GM12878 (cell line): ENCODE measurements at places on chromosomes 7 and 10. TPM values are rescaled to one million over a fixed set of nuclear protein-coding genes. Genes with fewer than 3 reads are reported as not detected.

DNA sequence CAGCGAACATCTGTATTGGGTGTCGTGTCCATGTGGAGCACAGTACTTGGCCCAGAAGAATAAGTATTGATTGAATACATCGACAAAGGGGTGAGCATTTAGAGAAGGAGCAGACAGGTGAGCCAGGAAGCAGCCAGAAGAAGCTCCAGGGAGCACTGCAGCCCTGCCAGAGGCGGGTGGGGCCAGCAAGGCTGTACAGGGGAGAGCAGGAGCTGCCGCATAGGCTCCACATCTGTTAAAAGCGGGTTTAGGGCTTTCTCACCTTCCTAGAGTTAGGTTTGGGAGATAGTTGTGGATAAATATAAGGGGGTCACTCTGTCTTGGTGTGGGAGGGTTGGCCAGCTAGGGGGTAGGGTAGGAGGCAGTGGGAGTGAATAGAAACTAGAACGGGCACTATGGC is 1.3 kb upstream of the CPA1 start:
- no peaks in the 10 kb centered on the region for H3K36me3 ChIP-seq
- H3K4me3 ChIP-seq, result no peak overlapping the region
- no peak for DNase-seq
- no peaks in the 10 kb centered on the region for H3K27me3 ChIP-seq
- no peaks in the 10 kb centered on the region for H3K4me1 ChIP-seq
- no peak overlapping the region for H3K27ac ChIP-seq

- H3K27ac ChIP-seq, result no peak overlapping the region
- H3K27me3 ChIP-seq, result no peaks in the 10 kb centered on the region
- H3K36me3 ChIP-seq, result no peaks in the 10 kb centered on the region
These were observed 7.8 kb downstream of the MEOX2 start for GRCh38 chr7:15678653-15679052.

- peaks cover 8% of the 10 kb centered on the region for H3K4me1 ChIP-seq
- no peak for DNase-seq
- H3K36me3 ChIP-seq, result no peaks in the 10 kb centered on the region
These were observed 22.4 kb upstream of the ZMIZ1 start for GRCh38 chr10:79046326-79046725.

DNA sequence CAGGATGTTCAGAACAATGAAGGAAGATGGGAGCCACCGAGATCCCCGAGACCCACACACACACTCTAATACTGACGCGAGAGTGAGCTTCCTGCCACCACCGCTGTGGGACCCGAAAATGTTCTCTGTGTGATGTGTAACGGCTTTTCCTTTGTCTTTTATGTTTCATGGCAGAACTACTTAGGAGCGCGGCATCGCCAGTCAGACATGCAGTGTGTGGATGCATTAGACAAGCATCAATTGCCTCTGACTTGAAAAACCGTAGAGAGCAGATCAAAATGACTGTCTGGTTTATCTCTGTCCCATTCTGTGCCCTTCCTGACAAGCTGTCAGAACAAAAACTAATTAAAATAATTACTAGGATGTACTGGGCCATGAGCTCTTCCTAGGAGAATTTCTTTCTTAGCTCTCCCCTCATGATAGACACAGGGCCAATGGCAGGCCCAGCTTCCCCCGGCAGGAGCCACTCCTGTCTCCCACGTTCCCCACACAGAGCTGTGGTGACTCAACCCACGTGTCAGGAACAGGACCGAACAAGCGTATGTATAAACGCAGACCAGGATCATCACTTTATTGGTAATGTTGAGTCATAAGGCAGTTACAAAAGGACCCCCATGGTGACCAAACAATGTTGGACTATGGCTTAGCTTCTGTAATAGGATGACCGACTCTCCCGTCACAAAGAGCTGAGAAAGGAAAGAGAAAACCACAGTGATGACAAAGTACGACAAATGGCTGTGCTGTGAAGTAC is 705.0 kb downstream of the PARD3 start:
- no peak for DNase-seq
- H3K27me3 ChIP-seq, result no peaks in the 10 kb centered on the region
- no peaks in the 10 kb centered on the region for H3K4me1 ChIP-seq
- H3K27ac ChIP-seq, result no peak overlapping the region
- H3K4me3 ChIP-seq, result no peak overlapping the region

DNA sequence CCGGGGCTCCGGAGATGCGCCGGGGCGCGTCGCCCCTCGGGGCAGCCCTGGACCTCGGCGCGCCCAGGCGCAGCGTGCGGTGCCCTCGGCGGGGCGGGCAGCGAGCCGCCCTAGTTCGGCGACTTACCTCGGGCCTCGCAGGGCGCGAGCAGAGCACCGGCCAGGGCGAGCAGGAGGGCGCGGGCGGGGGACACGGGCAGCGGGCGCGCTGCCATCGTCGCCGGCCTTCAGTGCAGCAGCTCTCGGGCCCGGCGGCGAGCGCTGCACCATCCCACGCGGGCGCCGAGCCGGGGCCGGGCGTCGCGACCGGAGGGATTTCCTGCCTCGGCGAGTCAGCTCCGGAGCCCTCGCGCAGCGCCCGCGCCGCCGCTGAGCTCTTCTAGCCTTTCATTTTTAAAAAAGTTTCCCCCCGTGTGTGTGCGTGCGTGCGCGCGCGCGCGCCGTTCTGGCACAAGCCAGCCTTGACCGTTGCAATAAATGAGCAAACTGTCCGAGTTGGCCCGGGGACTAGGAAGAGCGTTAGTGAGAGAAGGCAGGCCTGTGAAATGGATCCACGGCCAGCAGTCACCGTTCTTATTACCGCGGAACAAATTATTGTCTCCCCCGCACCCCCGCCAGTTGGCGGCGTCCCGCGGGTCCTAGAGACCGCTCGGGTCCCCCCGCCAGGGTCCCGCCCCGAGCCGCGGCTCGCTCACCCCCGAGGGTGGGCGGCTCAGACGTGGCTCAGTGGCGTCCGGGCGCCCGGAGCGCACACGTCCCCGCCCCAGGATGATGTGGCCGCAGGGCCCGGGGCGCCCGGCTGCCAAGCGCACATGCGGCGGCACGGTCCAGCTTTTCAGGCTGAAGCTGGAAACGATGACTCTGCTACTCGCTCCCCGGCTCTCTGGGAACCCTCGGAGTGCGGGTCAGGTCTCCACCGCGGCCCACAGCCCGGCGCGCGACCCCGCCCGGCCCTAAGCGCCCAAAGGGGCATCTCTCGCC is at the start of gene ADAM12:
ADAM12 (minus strand) TSS at position 547 of the 981 bp plus-strand sequence; CDS start at position 215, 332 bp downstream.
- H3K4me3 ChIP-seq, result no peak within 1 kb of the TSS
- H3K4me1 ChIP-seq, result no peaks in the 10 kb centered on the region
- no peaks in the 10 kb centered on the region for H3K36me3 ChIP-seq
- no peak for DNase-seq
- H3K27me3 ChIP-seq, result no peaks in the 10 kb centered on the region

- no peaks in the 10 kb centered on the region for H3K36me3 ChIP-seq
- H3K4me1 ChIP-seq, result no peaks in the 10 kb centered on the region
- no peak overlapping the region for H3K4me3 ChIP-seq
- DNase-seq, result no peak
- H3K27me3 ChIP-seq, result peaks cover 3% of the 10 kb centered on the region; the same call in 1 of the 2 replicates
These were observed 72.2 kb downstream of the VWC2 start for GRCh38 chr7:49845626-49846025.

DNA sequence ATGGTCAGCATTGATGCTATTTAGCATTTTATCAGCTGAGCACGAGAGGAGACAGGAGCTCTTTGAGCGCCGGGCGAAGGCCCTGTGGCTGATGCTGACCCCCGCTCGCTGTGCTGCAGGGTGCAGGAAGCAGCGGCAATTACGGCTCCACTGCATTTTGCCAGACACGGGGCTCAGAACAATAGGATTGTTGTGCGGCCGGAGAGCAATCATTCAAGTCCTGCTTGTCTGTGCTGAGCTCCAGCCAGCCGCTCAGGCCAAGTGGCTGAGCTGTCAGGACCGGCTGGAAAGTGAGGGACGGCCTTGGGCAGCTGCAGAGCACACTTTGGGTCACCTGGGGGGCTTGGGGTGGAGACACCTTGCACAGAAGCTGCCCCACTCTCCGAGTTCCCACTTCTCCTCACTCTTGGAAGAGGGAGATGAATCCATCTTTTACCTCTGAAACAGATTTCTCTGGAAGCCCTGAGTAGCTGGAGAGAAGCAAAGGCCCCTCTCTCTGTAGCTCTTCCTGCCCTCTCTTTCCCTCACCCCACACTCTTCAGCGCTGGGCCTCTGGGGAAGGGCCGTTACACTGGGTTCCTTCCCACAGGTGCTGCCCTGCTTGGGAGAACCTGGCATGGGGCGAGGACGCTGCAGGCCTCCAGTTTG is 17.3 kb upstream of the ADARB2 start:
- no peak for DNase-seq
- H3K36me3 ChIP-seq, result no peaks in the 10 kb centered on the region
- H3K4me1 ChIP-seq, result no peaks in the 10 kb centered on the region
- peaks cover 4% of the 10 kb centered on the region for H3K27me3 ChIP-seq
- H3K4me3 ChIP-seq, result no peak overlapping the region

- H3K36me3 ChIP-seq, result no peaks in the 10 kb centered on the region
- DNase-seq, result no peak
- H3K27me3 ChIP-seq, result no peaks in the 10 kb centered on the region
- no peaks in the 10 kb centered on the region for H3K4me1 ChIP-seq
- no peak overlapping the region for H3K4me3 ChIP-seq
- no peak overlapping the region for H3K27ac ChIP-seq
These were observed 73.6 kb downstream of the RHOBTB1 start for GRCh38 chr10:60870416-60870728.

DNA sequence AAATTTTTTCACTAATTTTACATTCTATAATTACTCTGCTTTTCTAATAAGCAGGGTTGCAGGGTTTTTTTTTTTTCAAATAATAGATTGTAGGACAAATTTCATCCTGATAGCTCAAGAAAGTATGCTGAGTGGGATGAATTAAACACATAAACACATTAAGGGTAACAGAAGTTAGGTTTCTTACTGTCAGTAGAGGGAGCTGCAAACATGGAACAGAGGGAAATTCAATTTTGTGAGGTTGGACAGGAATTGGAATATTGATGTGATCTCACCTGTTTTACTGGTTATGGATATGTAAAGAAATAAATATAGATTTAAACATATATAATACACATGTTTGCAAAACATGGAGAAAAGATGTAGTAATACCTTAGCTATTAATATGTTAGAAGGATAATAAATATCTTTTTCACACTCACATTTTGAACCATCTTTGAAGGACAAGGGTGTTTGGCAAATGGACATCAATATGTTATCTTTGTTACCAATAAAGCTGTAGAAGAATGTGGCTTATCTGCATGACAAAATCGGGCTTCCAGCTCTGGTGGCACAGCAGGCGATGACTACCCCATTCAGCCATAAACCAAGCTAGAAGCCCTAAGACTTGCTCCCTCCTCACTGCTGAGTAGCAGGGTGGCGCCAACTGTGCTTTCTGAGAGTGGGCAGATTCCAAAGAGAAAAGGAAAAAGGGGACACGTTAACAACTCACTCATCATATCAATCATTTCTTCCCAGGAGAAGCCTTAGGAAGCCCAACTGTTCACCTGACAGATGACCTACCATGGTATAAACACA is 1257.4 kb downstream of the GATA3 start:
- DNase-seq, result no peak
- H3K4me1 ChIP-seq, result no peaks in the 10 kb centered on the region
- no peaks in the 10 kb centered on the region for H3K27me3 ChIP-seq
- no peak overlapping the region for H3K4me3 ChIP-seq
- H3K36me3 ChIP-seq, result no peaks in the 10 kb centered on the region

- H3K27ac ChIP-seq, result no peak overlapping the region
- no peaks in the 10 kb centered on the region for H3K4me1 ChIP-seq
- H3K4me3 ChIP-seq, result no peak overlapping the region
- no peaks in the 10 kb centered on the region for H3K27me3 ChIP-seq
These were observed 45.2 kb downstream of the RNF133 start for GRCh38 chr7:122653685-122654084.

GRCh38 chr10:68087685-68088401 is 12.8 kb upstream of the HERC4 start:
- H3K36me3 ChIP-seq, result no peaks in the 10 kb centered on the region
- no peak for DNase-seq
- H3K27me3 ChIP-seq, result no peaks in the 10 kb centered on the region
- peaks cover 3% of the 10 kb centered on the region; the same call in 1 of the 2 replicates for H3K4me1 ChIP-seq
- no peak overlapping the region for H3K4me3 ChIP-seq

DNA sequence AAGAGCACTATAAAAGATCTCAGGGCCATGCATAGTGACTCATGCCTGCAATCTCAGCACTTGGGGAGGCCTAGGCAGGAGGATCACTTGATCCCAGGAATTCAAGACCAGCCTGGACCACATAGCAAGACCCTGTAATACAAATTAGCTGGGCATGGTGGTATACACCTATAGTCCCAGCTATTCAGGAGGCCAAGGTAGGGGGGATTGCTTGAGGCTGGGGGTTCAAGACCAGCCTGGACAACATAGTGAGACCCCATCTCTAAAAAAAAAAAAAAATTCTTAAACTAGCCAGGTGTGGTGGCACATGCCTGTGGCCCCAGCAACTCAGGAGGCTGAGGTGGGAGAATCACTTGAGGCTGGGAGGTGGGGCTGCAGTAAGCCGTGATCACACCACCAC is 15.8 kb downstream of the STYXL1 start:
- H3K4me3 ChIP-seq, result no peak overlapping the region
- no peak overlapping the region for H3K27ac ChIP-seq
- DNase-seq, result no peak

DNA sequence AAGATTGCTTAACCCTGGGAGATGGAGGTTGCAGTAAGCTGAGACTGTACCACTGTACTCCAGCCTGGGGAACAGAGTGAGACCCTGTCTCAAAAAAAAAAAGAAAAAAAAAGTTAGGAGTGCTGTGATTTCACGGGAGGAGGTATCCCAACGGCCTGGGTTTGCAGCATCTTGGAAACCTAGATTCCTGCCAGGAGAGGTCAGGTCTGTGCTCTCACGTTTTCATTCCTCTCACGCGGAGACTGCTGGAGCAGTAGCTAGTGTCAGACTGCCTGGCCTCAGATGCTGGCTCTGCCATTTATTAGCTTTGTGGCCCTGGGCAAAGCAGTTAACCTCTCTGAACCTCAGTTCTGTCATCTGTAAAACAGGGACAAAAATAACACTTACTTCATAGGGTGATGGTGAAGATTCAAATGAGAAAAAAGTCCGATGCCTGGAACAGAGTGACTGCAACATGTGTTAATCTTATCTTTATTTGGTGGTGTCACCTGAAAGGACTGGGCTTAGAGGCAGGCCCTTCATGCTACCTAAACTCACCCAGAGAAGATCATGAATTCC is 94.9 kb downstream of the GAD2 start:
- no peaks in the 10 kb centered on the region for H3K36me3 ChIP-seq
- H3K4me3 ChIP-seq, result no peak overlapping the region
- H3K27me3 ChIP-seq, result peaks cover 6% of the 10 kb centered on the region; the same call in 1 of the 2 replicates
- H3K4me1 ChIP-seq, result no peaks in the 10 kb centered on the region

- H3K27me3 ChIP-seq, result no peaks in the 10 kb centered on the region
- DNase-seq, result no peak
- peaks cover 8% of the 10 kb centered on the region for H3K4me1 ChIP-seq
- no peak overlapping the region for H3K4me3 ChIP-seq
These were observed 178.8 kb downstream of the REEP3 start for GRCh38 chr10:63699785-63700613.

- H3K27ac ChIP-seq, result no peak overlapping the region
- H3K4me1 ChIP-seq, result no peaks in the 10 kb centered on the region
- DNase-seq, result no peak
- no peaks in the 10 kb centered on the region for H3K27me3 ChIP-seq
- H3K4me3 ChIP-seq, result no peak overlapping the region
These were observed 82.2 kb downstream of the ZNRF2 start for GRCh38 chr7:30366606-30367005.

NKX1-2 gene
- total RNA-seq, result not detected in 2 replicates

NACAD gene
- total RNA-seq, result not detected in 2 replicates

HOXA4 gene
- total RNA-seq, result not detected in 2 replicates

RHOBTB1 gene
- 0.21 TPM in 1 of 2 replicates, not detected in the other for total RNA-seq

PNLIPRP2 gene
- 0.33 and 0.53 TPM in 2 replicates for total RNA-seq

GPR15LG gene
- total RNA-seq, result 1.3 and 1.5 TPM in 2 replicates

AP5Z1 gene
- 35.3 and 43.4 TPM in 2 replicates for total RNA-seq

ELAPOR2 gene
- total RNA-seq, result 4.0 and 7.1 TPM in 2 replicates

ZKSCAN1 gene
- total RNA-seq, result 34.4 and 35.8 TPM in 2 replicates

CALML3 gene
- total RNA-seq, result not detected in 2 replicates

OR2A7 gene
- total RNA-seq, result 1.5 and 2.3 TPM in 2 replicates

PLXDC2 gene
- 0.08 and 0.31 TPM in 2 replicates for total RNA-seq
